ENCODE measurements at places on chromosomes 2 and 18. TPM values are rescaled to one million over a fixed set of nuclear protein-coding genes. Genes with fewer than 3 reads are reported as not detected.

SNORC gene
- 1.8 TPM for total RNA-seq

RBKS gene
- 0.76 TPM for total RNA-seq

HTR2B gene
- total RNA-seq: not detected

THUMPD2 gene
- total RNA-seq: 21.2 TPM

CRYBA2 gene
- not detected for total RNA-seq

UPP2 gene
- total RNA-seq: not detected

UGT1A5 gene
- total RNA-seq: not detected

AMER3 gene
- not detected for total RNA-seq

TWIST2 gene
- total RNA-seq: not detected

DNA sequence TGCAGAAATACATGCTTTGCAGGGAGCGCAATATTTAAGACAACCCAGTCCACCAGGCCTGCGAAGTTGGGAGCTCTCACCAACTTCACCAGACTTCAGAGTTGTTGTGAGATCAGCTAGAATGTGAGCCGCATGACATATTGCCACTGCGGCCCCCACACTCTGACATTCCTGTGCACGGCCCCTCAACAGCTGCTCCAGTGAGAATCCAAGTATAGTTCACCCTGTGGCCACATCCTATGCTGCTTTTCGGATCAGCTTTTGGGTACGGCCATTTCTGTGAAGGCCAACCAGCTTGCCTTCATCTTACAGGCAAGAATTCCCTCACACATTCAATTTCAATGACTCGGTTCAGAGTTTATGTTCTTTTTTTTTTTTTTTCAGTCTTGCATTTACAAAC is 177.8 kb downstream of the SOX11 start:
- DNase-seq: no peak

DNA sequence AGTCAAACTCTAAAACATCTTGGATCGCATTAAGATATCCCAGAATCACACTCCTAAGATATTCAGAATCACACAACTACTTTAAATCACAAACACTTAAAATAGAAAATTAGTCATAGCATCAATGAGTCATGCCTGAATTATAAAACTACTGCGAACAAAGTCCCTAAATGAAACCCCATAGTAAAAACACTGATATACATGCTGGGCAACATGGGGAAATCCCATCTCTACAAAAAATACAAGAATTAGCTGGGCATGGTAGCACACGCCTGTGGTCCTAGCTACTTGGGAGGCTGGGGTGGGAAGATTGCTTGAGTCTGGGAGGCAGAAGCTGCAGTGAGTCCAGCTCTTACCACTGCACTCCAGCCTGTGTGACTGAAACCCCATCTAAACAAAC is 101.7 kb downstream of the COBLL1 start:
- DNase-seq: no peak

DNA sequence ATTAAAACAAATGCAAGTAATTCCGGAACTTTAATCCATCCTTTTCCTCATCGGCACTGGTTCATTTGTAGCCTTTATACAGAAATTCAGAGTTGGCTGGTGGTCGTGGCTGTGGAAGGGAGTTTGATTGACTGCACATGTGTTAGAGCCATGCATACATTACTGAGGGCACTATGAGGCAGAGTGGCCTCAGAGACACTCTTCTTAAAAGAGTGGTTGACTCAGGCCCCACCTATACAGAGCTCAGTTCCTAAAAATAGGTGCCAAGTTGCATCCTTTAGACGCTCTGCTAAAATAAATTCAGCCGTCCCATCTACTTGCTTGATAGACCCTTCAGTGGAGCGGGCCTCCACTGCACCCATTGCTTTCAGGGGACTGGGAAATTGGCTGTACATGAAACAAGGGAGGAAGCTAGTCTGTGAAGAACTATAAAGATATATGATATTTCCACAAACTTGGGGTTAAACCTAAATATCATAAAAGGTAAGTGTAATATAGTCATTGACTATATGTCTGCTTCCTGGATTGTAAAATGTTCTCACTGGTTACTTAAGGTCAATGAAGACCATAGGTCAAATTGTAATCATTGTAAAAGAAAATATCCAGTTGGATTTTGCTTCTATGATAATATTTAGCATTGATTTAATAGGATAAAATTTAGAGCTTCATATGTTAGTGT is 298.9 kb downstream of the XIRP2 start:
- DNase-seq: no peak

- DNase-seq: no peak
These were observed 204.5 kb downstream of the SLC4A3 start for GRCh38 chr2:219831957-219832356.

DNA sequence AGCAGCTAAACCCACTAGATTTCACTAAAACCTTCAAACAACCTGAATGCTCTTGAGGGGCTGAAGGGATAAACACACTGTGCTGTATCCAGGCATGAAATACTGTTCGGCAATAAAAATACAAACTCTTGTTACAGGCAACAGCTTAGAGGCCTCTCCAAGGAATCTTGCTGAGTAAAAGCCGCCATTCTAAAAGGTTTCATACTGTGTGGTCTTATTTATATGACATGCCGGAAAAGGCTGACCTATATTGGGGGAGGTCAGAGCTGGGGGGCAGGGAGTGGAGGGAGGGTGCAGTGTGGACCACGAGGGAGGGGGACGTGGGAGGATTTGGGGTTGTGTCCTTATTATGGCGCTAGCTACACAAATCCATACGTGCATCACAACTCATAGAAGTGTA is 136.2 kb downstream of the MBP start:
- DNase-seq: no peak

DNA sequence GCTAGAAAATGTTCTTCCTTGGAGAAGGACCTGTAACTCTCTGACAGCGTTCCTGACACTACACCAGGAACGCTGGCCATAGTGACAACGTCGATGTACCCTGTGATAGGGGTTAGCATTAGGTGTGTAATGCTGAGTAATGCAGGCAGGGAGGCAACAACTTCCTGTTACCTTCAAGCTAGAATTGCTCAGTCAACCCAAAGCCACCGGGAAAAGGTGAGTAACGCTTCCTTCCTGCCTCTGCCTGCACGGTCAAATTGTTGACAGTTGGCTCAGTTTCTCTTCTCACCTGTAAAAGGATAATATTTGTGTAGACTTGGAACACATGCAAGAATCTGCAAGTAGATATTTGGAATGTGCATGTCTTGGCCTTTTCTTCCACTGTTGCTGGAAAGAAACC is 12.7 kb downstream of the FAM110C start:
- peak; percentile 54 for DNase-seq

DNA sequence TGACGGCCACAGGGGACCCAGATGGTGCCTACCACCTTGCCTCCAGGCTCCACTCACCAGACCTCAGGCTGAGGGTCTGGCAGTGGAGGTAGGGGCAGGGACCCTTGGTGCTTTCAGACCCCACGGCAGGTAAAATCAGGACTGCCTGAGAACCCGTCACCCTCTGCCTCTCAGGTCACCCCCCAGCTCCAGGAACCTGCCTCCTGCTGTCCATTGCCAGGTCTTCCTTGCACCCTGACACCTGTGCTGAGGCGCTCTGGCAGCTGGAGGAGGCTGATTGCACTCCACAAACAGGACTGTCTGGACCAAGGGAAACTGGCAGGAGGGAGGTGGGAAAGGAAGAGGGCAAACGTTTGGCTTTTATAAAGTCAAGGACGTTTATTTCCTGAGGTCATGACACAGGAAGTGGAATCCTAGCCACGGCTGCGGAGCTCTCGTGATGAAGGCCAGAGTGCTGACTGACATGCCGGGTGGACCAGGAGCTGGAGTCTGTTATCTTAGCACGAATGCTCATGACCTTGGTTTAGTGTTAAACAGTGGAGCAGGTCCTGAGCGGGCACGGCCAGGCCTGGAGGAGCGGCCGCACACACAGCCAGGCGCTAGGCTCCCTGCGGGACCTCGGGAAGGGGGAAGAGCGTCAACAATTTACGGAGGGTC is 40.5 kb downstream of the ANO7 start:
- DNase-seq: no peak

GRCh38 chr2:185306119-185306518 is 432.5 kb upstream of the FSIP2 start:
- DNase-seq: no peak

DNA sequence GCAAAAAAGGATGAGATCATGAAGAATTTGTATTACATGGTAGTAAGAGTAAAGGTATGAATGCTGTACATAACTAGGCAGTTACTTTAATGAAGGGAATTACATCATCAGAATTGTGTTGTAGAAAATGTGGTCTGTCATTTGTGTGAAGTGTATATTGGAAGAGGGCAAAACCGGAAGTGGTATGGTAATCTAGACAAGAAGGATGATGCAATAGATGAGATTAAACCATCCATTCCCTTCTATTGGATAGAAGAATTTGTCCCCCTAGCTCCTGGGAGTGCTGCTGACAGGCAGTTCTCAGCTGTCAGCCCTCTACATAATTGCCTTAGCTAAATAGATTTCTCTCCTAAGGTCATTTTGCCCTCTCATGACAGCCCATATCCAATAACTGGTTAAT is 55.9 kb upstream of the BARD1 start:
- DNase-seq: no peak

DNA sequence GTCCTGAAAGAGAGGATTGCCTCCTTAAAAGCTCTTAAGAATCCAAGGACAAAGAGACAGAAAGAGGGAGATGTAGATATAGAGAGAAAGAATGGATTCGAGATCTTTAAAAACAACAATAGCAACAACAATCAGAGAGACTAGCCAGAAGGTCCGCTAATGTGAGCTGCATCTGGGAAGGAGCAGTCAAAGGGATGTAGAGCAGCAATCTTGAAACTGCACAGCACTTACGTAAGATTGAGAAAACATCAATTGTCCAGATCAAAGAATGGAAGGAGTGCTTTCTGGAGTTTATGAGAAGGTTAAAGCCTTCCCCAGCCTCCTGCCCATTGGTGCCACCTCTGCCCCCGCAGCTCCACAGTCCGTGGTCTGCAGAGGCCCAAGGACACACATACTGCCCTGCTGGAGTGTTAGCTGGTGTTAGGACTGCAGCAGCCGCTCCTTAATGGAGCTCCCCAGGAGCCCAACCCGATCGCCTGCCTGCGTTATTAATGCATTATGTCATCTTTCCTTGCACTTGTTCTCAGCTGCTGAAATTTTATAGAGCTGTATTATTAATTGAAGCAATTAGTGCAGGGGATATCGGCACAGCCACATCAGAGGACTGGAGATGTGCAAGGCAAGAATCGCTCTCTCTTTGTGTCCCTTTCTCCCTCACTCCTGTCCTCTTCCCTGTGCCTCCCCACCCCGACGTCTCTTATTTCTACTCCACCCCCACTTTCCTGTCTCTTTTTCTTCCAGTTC is 94.2 kb upstream of the STPG4 start:
- no peak for DNase-seq

DNA sequence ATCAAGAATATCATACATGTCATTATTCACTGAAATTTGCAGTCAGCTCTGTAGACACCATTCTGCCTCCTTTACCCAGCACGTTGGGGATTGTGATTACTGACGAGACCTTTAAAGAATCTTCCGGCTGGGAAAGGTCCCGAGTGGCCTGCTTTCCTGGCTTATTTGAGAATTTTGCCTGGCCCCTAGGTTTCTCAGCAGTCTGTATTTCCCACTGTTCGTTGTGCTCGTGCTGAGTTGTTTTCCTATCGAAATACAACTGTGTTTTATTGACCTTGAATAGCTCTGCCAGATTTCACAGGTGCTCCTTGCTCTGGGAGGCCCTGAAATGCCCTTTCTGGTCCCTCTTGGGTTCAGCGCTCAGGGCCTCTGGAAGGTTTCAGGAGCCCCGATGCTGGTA is 94.9 kb downstream of the AGAP1 start:
- no peak for DNase-seq

GRCh38 chr18:46474487-46475389 is 182.3 kb downstream of the LOXHD1 start:
- DNase-seq: no peak

DNA sequence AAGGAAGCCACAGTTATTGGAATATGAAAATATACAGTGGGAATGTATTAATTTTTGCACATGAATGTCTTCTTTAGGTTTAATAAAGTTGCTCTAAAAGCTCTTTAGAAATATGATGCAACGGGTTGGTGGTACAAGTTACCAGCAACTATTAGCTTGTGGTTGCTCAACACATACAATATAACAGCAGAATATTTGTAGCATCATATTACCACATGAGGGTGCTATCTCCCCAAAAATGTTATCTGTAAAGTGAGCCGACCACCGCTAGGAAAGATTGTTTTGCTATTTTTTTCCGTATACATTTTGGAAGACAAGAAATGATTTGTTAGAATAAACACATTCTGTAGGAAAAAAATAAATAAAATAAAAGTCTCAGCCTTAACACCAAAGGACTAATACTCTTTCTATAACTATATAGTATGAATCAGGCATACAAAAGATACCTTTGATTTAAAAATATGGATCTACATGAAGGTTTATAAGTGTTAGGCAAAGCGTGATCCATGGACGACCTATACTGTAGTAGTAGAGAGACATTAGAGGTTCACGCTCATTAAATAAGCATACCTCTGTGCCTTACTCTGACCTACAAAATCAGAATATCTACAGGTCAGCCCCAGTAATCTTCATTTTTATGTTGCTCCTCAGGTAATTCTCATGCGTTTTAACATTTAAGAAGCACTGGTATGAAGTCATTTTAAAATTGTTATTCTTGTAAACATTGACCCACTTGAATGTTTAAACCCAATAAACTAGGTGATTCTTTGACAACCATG is 1110.6 kb upstream of the ACVR2A start:
- DNase-seq: no peak

DNA sequence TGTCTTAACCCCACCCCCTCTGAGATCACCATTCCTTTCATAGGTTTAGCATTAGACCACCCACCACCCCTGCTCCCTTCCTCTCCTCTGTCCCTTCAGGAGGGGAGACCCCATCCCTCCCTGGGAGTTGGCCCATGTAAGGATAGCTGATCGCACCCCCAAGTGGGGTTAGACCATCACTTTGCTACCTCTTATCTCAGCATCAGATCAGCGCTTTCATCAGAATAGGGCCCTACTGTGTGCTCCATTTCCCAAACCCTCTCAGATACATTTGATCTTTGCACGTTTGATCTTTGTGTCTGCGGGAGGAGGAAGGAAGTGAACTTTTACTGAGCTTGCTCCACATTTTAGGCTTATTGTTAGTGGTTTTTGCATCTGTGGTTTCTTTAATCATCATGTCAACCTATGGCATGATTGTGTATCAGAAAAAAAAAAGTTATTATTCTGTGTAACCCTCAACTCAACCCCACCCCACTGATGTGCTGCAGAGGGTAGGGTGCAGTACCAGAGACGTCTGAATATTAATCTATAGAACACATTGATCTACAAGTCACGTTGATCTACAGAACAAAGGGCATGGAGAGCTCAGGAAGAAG is 81.2 kb downstream of the PDCL3 start:
- DNase-seq: no peak

- DNase-seq: no peak
These were observed 5.0 kb upstream of the FAM171B start for GRCh38 chr2:186688813-186689212.

DNA sequence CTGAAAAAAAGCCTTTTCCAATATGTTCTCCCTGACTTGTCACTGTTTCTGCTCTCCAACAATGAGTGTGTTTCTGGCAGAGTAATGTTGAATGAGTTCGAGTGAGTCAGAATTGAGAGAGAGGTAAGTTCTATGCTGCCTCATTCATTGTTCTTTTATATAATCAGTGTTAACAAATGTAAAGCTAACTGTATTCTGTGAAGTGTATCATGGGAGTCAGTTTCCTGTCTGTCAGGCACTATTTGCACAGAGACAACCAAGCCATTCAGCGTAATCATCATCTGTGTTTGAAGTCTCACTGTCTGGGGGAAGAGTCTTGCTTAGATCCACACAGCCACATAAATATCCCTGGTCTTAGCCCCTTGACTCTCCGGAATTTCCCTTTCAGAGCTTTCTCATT is 22.0 kb upstream of the UPP2 start:
- DNase-seq: no peak

All from activated T-helper 1 cell treated with anti-CD3 and anti-CD28 coated beads, Interleukin-12 subunit alpha, Interleukin-12 subunit beta, Interleukin-2, Interleukin-4 antibody, amounts not matched to agents 30 ng/mL and 10 ng/mL and 1 ng/mL, durations not matched to agents 14 hours and 24 hours and 36 hours (primary cell).